ENCODE measurements at places on chromosomes 12 and 14.

GRCh38 chr12:111112311-111113098 lies 192.1 kb upstream of the MYL2 start:
- DNase-seq, result no peak

- DNase-seq, result no peak
Observed at GRCh38 chr14:54435500-54435981, 5.6 kb downstream of the CNIH1 start.

DNA sequence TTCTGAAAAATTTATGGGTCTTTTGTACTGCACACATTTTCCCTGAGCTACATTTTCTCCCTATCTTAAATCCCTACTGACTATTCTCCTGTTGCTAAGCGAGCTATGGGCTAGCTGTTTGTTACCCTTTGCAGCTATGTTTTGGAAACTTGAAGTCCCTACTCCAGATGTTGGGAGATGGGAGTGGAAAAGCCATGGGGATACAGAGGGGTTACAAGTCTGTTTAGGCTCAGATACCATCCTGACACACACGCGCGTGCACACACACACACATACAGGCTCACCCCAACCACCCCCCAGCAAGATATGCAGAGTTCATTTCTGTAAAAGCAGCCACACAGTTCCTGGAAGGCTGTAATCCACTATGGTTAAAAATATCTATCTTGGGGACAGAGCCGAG lies 15.8 kb downstream of the ATP5MC2 start:
- no peak for DNase-seq

- no peak for DNase-seq
Observed at GRCh38 chr14:64209444-64210131, 84.6 kb downstream of the ESR2 start.

DNA sequence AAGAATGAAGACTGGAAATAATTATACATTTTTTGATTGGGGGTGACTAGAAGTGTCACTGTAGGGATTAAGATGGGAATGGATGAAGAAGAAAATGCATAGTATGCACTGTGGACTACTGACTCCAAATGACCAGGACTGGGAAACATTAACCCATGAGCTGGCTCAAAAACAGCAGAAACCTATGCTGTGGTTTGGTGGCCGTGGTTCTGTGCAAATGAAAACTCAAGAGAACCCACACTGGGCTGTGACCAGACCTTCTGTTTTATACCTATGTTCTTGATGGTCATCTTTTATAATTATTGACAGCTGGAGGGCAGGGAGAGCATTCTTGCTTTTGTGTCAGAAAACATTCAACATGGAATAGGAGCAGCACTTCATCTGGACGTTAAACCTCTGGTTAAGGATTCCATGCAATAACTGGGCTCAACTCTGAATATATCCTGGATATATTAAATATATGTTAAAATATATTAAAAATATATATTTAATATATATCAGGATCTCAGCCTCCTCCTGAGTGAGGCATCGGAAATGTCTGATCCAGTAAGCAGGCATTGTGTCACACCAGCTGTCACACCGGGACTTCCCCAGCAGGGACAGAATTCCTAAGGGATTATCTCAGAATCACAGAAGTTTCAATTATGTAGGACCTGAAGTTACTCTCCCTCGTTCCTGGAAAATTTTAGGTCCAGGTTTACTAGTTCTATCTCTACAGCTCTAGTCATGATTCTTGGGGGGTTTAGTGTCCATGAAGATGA lies 48.5 kb downstream of the BBS10 start:
- DNase-seq, result no peak

GRCh38 chr14:91402771-91403600 lies 14.6 kb downstream of the CCDC88C start:
- no peak for DNase-seq

DNA sequence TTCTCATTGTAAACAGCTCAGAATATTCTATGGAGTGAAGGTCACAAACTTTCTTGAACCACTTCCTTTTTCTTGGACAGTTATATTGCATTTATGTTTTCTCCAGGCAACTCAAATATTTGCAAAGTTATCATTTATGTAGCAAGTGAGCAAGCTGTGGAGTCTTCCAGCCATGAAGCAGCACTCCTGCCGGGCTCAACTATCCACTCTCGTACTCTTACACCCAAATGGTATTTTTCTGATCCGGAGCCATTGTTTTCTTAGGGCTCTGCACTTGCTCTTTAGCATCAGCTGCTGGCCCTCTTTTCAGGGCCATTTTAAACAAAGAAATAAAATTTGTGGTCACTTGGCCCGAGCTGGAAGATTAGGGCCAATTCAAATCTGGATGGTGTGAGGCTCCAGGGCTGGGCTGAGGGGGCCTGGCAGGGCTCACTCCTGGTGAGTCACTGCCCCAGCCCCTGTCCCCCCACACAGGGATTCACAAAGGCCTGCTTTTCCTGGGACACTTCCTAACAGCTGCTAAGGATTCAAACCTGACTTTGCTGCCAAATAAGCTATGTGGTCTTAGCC lies 19.7 kb downstream of the SYNE3 start:
- DNase-seq, result no peak

- peak; percentile 23 for DNase-seq
Observed at GRCh38 chr12:99386907-99387306, 260.6 kb upstream of the GARIN6 start.

DNA sequence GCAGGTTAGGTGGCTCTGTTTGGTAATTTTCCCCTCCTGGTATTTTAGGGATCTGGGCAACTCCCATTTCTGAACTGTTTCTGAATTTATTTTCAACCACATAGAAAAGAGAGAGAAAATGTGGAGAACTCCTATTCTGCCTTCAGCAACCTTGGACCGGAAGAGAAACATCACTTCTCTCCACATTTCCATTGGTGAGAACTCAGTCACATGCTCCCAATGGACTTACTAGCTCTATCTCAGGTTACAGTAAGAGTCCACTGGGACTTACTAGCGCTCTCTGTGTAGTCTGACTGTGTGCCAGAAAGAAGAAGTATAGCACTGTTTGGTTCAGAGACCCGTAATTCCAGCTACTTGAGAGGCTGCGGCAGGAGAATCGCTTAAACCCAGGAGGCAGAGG lies 383.2 kb downstream of the DUSP6 start:
- no peak for DNase-seq

GRCh38 chr12:78802593-78802992 lies 62.0 kb upstream of the SYT1 start:
- DNase-seq, result no peak

- DNase-seq, result no peak
Observed at GRCh38 chr12:78559416-78559815, 305.2 kb upstream of the SYT1 start.

DNA sequence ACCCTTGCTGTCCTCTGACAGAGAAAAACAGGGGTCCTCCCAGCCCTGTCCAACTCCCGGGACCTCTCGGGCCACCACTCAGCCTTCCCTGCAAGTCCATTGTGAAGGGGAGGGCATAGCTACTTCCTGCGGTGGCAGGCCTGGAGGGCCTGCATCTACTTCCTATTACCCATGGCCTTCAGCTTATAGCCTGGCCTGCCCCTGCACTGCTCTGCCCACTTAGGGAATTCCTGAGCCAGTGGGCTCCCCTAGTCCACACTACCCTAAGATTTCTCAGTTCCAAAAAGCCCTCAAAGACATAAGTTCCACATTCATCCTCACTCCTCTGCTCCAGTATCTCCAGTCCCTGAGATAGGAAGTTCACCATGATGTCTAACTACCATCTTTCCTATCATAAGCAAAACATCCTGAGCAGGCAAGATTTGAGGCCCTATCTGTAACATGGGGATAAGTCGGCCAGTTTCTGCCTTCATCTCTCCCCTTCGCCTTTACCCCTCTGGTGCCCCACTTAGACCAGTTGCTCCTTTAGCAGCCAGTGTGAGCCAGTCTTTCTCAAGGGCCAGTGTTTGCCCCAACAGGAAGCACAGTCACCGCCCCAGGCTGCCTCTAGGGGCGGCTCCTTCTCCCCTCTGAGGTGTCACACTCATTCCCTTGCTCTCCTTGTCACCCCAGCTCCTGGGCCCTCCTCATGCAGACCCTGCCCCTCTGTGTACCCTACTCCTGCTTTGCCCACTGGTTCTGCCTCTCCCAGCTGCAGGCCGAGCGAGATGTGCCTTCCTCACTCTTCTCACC lies 10.9 kb downstream of the HDAC7 start:
- DNase-seq, result no peak

DNA sequence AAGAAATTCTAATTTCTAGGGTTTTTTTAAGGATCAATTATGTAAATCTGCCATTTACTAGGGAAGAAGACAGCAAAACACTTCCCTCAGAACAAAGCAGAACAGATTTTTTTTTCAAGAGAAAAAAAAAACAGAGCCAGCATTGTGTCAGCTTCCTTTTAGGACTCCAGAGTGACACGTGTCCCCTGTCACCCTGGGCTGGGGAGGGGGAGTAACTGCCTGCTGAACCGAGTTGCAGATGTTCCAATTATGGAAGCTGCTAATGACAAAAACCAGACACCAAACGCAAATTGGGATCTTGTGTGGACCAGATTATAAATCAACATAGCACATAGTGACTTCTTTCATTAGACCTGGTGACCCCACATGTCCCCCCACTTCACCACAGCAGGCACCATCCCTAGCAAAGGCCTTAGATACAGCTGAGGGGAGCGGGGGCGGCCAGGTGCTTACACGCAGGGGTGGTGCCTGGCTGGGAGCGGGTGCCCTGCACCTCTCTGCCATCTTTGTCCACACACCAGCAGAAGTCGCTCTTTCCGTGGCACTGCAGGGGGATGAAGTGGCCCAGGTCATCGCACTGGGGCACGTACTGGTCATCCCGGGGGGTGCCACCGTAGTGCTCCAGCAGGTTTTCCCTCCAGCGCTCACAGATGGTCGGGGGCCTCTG lies 25.4 kb downstream of the RTRAF start:
- no peak for DNase-seq

DNA sequence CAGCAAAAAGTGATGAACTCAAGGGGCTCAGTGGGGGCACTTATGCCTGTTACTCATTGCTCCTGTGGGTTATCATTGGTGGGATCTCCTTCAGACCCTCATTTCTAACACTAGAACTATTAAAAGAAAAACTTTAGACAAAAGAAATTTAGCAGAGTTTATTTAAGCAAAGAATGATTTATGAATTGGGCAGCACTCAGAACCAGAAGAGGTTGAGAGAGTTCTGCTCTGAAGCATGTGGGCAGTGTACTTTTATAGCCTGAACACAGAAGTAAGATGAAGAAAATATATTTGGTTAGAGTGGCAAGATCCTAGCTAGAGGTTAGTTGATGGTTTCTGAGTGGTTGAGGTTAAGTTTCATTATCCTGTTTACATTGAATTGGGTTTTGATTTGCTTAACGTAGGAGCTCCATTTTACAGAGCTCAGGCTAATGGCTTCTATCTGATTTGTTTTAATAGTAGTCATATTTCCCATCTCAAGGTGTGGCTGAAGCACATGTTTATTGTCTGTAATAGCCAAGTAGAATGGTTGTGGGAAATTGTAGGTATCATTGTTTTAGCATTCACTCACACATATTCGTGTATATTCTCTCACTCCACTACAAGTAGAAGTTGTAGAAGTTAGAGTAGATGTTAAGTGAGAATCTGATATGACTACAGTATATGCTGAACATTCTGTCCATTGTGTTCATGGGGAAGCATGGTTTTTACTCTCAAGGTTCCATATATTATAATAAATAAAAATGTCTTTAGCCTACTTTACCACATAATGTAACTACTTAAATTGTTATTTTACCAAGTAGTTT lies 27.6 kb downstream of the LEMD3 start:
- no peak for DNase-seq

GRCh38 chr12:68953536-68953935 lies 20.6 kb upstream of the CPM start:
- no peak for DNase-seq

DNA sequence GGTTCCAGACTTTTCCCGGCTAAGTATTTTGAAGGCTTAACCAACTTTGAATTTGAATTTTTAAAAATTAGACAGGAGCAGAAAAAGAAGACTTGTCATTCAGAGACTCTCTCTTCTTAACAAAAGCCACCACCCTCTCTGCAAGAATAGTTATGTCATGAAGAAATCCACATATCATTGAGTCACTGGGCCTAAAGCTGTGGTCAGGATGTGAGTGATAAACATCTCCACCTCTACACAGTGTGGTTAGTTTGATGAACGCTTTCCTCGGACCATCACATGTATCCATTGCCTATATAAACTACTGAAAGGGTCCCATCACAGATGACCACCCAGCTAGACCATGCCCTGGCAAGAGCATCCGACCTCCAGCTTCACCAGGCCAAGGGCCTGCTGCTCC lies 226.1 kb downstream of the KSR2 start:
- no peak for DNase-seq

- DNase-seq, result peak; percentile 76
Observed at GRCh38 chr12:124566997-124567672, at the start of gene NCOR2. Gene NCOR2 (minus strand): TSS chr12:124567612. CDS start chr12:124495251, 72,361 bp downstream.

DNA sequence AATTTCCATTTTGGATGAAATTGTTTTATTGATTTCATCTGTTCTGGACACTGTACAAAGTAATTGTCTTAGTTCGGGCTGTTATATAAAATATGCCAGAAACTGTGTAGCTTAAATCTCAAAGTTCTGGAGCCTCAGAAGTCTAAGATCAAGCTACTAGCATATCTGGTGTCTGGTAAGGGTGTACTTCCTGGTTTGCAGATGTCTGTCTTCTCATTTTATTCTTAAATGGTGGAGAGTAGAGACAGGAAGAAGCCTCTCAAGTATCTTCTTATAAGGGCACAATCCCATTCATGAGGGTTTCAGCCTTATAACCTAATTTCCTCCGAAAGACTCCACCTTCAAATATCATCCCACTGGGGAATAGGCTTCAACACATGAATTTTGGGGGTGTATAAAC lies 51.3 kb downstream of the MON2 start:
- no peak for DNase-seq

- no peak for DNase-seq
Observed at GRCh38 chr12:31797230-31797872, 68.5 kb upstream of the AMN1 start.

- DNase-seq, result no peak
Observed at GRCh38 chr12:131905630-131906091, 11.2 kb downstream of the ULK1 start.

DNA sequence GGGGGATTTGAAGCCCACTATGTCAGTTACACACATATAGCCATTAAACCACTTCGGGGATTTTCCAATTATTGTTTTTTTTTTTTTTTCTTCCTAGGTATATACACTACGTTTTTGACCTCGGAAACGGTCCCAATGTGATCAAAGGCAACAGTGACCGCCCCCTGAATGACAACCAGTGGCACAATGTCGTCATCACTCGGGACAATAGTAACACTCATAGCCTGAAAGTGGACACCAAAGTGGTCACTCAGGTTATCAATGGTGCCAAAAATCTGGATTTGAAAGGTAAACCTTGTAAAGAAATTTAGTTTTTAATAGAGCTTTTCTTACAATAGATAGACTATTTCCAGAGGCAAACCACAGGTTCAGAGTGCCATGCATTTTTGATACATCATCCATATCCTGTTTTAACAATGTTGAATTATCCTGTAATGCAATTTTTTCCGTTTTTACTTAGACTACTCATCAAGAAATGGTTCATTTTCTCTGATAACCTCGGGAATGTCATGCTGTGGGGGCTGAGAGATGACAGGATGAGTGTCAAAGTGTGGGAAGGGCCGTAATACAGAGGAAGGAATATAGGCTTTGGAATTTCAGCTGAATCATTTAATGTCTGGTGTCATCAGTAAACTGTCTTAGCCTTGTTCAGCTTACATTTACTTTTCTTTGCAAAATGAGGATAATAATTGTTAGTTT lies 797.1 kb downstream of the NRXN3 start:
- no peak for DNase-seq
